ENCODE measurements at places on chromosomes 1 and 21.

DNA sequence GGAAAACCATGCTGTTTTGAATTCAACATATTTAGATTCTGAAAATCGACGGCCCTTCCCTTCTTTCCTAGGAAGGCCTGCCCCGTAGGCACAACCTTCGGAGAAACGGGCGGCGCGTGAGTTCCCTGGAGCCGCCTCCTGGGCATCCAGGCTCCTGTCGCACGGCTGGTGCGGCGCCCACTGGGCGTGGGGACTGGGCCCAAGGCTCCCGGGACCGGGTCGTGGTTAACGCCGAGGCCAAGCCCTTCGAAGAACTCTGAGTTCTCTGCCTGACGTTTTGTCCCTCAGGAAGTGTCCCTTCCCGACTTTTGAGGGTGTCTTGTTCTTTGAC, 19.2 kb upstream of the TBX15 start:
- DNase-seq: no peak

DNA sequence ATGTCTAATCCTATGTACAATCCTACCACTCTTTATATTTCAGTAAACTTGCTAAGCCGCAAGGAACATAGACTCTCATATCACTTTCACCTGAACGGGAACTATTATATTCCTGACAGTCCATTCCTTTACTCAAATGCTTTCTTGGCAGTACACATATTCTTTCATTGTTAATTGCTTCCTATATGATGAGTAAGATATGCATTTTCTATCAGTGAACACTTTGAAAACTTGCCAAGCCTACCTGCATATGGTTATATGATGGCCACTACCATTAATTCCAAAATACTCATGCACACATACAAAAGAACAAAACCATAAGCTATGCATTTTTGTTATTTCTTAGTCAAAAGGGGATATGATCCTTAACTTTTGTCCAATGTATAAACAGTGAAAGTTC, 341.5 kb downstream of the VAV3 start:
- DNase-seq: no peak

- no peak for DNase-seq
Observed at GRCh38 chr1:165856021-165856420, 28.6 kb downstream of the UCK2 start.

- DNase-seq: no peak
Observed at GRCh38 chr1:116478621-116479020, 92.2 kb downstream of the CD58 start.

DNA sequence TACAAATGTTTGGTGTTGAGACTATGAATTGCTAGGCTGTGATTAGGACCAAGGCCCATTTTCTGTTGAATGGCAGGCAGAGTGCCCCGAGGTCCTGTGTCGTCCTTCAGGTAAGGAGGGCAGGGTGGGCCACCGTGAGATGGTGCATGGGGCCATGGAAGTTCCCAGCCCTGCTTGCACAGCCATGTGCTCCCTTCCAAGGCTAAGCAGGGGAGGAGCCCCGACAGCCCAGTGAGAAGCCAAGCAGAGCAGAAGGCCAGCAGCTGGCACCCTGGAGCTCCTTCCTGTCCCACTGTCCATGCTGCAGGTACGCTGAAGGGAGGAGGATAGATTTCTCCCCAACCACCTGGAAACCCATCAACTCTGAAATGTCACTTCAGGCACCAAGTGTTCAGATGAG, 8.2 kb upstream of the NUAK2 start:
- DNase-seq: no peak

GRCh38 chr1:34779526-34779925, 1.5 kb upstream of the GJB3 start:
- DNase-seq: no peak

DNA sequence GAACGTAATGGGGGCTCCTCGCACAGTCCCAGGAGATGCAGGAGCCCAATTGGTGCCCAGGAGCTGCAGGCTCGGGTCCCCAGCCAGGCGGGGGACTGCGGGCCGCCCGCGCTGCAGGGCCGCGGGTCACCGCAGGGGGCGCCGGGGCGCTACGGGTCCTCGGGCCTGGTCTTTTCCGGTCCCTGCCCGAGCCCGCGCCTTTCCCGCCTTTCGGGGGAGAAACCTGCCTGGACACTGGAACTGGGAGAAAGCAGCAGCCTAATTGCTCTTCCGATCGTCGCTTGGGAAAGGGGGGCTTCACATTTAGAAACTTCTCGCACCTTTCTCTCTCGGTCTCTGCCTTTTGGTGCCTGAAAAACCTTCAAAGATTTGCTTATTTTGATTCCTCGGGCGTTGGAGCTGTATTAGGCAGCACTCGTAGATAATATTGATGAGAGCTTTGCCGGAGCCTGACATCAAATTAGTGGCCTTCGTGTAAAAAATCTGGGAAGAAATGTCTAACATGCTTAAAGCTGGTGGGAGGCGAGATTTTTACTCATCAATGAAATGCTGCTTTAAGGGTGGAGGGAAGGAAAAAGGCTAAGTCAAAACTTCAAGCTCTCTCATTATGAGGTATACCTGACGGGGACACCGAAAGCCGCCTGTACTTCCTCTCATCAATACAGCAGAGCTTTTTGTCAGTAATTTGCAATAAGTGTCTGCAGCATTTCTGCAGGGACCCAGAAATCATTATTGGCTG, 12.6 kb upstream of the BARHL2 start:
- DNase-seq: no peak

GRCh38 chr1:29094954-29095353, 28.7 kb downstream of the TMEM200B start:
- DNase-seq: peak; percentile 5

GRCh38 chr1:161226320-161226711, 456 bp downstream of the TOMM40L start:
- DNase-seq: no peak

GRCh38 chr1:197184190-197184589, 37.7 kb upstream of the ASPM start:
- DNase-seq: no peak

- peak; percentile 64 for DNase-seq
Observed at GRCh38 chr1:214123061-214123784, 135.4 kb downstream of the PROX1 start.

DNA sequence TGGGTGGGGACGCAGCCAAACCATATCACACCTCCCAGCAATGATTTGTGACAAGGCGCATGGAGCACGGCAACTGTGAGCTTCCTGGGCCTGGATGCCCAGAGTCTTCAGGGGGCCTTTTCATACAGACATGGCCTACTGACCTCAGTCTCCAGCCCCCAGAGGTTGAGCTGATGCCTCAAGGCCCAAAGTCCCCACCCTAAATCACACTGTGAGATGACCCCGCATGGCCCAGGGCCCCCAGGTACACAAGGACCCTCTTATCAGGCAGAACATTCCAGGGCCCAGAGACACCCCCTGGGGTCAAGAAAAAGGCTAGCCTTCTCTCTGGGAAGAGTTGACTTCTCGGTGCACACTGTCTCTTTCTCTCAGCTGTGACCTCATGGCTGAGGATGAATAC, 179.7 kb upstream of the C1orf174 start:
- no peak for DNase-seq
